ENCODE measurements at places on chromosomes 11 and 22.

DNA sequence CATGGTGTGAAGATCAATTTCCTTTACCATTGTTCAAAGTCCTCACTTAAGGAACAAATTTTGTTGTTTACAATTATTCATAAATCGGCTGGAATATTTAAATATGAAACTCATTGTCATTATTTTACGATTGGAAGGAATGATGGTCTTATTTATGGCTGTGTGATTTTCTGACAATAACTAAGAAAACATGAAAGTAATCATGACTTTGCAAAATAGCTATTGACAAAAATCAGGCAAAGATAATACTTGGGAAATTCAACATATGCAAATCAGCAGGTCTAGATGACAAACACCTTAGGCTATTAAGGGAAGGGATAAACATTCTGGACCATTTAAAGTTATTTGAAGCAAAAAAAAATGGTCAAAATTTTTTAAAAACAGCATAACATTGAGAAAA lies 654.8 kb upstream of the CNTN5 start:
- no peak for DNase-seq

- no peak for DNase-seq
These were observed 341.7 kb upstream of the CADM1 start for GRCh38 chr11:115845872-115846271.

DNA sequence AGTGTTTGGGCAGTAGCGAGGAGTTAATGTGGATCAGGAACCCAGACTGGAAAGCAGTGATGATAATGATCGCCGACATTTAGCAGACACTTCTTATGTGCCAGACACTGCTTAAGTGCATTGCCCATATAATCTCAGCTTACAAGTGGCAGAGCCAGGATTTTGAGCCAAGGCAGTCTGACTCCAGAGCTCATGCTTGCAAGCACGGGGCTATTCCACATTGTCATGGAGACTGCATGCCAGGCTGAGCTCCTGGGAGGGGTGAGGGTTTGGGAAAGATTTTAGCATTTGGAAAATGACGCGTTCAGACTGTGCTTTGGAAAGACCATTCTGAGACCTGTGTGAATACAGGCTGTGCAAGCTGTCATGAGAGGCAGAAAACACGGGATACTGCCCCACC lies 302.7 kb downstream of the DDX10 start:
- no peak for DNase-seq

DNA sequence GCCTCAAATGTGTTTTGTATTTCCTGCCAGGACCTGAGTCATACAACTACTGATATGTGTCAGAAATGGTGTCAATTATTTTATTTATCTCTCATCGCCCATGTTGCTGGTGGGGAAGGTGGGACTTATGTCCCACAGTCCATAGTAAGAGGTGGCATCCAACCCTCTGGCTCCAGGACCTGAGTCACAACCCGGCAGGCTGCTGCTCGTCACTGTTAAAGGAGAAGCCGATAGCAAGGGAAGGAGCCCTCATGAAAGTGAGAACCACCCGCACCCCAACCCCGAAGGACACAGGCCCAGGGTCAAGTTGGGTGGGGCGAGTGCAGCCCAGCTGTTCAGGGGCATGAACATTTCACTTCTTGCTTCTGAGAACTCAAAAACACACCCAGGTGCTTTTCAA lies 33.1 kb upstream of the TP53I11 start:
- no peak for DNase-seq

DNA sequence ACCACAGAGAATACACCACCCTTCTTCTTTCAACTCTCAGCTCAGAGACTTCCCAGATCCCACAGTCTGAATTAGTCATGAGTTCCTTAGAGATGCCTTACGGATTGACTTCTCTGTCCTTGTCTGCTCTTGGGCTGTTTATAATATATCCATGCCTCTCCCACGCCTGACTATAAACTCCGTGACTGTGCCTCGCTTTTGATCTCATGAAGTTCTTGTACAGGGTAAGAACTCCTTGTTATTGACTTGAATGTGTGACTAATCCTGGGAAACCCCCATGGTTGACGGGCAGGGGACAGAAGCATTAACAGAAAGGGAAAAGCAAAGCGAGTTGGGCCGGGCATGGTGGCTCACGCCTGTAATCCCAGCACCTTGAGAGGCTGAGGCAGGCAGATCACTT lies 62.4 kb upstream of the POU2AF1 start:
- no peak for DNase-seq

GRCh38 chr22:31451709-31452571 lies 37.7 kb downstream of the EIF4ENIF1 start:
- peak; percentile 3 for DNase-seq

GRCh38 chr11:10314199-10315072 lies 9.6 kb downstream of the ADM start:
- DNase-seq: no peak

DNA sequence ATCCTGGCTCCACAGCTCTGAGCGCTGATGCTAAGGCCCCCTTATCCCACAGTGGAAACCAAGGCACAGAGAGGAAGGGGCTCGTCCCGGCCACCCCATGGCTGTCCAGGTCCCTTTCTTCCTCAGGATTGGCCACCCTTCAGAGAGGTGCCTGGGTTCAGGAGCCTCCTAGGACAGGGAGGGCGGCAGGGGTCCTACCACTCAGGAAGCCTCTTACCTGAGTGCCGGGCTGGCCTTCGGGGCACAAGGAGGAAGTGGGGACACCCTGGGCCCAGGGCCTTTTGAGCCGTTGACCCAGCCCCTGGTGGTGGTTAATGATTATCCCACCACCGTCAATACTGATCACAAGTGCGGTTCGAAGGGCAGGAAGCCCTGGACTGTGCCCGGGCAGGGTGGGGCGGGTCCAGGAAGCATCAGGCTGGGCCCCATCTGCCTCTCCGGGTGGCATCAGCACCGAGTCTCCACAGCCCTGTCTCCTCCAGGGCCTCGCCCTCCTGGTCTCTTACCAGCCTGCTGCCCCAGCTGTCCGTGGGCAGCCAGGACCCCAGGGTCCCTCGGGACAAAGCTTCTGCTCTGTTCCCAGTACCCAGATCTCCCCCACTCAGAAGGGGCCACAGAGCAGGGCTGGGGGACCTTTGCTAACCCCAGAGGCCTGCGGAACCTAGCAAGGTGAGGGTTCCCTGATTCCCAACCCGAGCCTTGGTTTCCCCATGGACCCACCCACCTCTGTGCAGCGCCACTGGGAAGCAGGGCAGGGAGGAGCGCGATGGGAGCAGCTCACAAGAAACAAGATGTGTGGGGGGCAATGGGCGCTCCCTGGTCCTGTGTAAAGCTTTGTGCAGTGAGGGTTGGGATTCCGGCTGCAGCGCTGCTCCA lies 15.0 kb upstream of the EHD1 start:
- no peak for DNase-seq

DNA sequence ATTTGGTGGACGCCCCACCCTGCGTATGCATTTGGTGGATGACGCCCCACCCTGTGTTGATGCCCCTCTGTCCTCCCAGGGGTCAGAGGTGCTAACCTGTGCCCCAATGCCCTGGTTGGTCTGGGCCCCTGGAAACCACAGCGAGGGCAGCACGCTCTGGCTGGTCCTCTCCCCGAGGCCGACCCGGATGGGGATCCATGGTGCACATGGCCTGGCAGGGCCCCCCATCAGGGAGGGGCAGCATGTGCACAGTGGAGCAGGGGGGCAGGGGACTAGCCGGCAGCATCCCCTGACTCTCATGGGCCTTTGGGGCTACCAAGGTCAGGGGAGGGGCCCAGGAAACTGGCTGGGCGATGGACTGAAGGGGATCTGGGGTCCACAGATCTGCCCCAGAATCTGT lies 7.6 kb upstream of the MUC5AC start:
- DNase-seq: no peak

GRCh38 chr11:85809863-85810262 lies 1.1 kb downstream of the SYTL2 start:
- peak; percentile 72 for DNase-seq

- DNase-seq: peak; percentile 58
These were observed 1.2 kb downstream of the PHLDB1 start for GRCh38 chr11:118608360-118609227.

DNA sequence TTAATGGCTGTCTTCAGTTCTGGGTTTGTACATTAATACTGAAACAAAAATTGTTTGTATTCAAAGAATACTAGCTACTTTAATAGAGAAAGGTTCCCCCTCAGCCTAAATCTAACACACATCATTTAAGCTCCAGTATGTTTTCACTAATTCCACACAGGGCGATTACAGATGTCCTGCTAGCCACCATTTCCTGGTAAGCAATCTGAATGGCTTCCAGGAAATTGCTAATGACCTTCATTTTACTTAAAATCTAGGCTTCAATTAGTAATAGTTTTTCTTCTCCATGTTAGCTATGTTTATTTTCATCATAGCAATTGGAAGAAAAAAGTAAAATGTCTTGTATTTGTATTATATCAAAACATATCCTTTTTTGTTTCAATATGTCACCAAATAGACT lies 132.8 kb downstream of the SOX6 start:
- DNase-seq: no peak

- DNase-seq: peak; percentile 76
These were observed 37.1 kb downstream of the SVIP start for GRCh38 chr11:22792497-22792896.

GRCh38 chr11:57374966-57375365 lies 6.0 kb downstream of the PRG3 start:
- DNase-seq: no peak

GRCh38 chr22:19169002-19169946 lies 9.3 kb downstream of the SLC25A1 start:
- no peak for DNase-seq

- no peak for DNase-seq
These were observed 9.1 kb downstream of the CDC42EP2 start for GRCh38 chr11:65323813-65324212.

DNA sequence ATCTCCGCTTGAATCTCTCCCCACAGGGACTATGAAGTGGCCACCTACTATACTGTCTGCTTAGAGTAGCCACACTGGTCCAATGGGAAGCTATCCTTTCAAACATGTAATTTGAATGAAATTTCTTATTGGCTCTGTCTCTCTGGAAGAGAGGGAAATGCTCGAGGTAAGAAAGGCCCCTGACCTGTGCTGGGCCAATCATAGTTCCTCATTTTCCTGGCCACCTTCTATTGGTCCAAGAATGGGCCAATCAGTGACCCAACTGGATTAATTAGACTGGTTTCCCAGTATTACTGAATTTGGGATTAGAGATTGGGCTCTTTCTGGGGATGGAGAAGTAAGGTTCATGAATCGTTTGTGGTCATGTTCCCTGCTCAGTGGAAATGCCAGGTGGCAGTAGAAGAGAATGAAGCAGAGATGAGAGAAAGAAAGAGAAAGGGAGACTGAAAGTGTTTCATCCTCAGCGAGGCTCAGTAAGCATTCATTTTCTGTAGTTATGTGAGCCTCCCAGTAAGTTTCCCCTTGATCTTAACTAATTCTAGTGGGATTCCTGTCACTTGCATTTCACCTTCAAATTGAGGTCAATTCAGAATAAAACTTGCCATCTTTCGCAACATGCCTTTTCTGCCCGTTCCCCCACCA lies 8.4 kb upstream of the MMP20 start:
- DNase-seq: no peak

Measured in SJCRH30 (cell line).